NCI-H2081 (cell line): ENCODE measurements at places on chromosomes 6 and 20.

GRCh38 chr20:48310305-48310704 lies 517.5 kb downstream of the PREX1 start:
- no peak for DNase-seq

DNA sequence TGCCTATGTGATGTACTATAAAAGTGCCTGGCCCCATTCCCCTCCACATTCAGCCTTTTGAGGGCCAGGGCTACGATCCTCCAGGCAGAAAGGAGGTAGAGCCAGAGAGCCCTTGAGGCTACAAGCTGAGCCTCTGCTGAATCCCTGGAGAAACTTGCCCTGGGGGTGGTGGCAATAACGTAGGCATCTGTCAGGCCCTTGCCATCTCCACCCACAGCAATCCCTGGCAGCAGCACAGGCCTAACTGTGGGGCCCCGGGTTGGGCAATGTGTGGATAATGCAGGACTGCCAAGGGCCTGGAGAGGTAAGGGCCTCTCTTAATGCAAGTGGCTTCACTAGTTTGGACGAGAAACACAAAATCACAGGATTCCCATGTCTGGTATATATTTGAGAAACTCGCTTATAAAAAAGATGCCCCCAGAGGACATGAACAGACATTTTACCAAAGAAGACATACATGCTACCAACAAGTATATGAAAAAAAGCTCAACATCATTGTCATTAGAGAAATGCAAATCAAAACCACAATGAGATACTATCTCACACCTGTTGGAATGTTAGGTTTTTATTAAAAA lies 99.0 kb downstream of the QRSL1 start:
- DNase-seq: no peak

DNA sequence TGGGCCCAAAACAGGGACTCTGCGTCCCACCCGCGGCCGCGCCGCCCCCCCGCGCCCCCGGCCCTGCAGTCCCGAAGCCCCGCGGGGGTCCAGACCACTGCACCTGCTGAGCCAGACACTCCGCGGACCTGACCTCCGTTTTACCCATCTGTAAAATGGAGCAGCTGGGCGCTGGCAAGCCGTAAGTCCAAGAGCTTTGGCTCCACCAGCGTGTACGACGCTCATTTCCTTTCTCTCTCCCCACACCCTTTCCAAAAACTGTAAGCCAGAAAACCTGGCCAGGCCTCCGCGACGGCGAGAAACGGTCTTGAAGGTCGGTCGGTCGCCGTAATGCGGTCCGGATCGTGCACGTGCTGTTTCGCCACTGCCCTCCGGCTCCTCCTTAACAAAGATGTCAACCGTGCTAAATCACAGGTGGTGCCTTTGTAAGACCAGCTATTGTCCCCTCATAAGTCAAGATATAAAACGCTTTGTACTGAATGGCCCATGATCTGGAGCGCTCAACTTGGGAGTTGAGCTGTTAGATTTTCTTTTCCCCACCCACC lies 7.8 kb upstream of the NR2E1 start:
- no peak for DNase-seq

- no peak for DNase-seq
Observed at GRCh38 chr6:28090917-28091586, 10.7 kb downstream of the ZNF165 start.

- DNase-seq: no peak
Observed at GRCh38 chr20:14622796-14623195, 285.4 kb upstream of the FLRT3 start.

DNA sequence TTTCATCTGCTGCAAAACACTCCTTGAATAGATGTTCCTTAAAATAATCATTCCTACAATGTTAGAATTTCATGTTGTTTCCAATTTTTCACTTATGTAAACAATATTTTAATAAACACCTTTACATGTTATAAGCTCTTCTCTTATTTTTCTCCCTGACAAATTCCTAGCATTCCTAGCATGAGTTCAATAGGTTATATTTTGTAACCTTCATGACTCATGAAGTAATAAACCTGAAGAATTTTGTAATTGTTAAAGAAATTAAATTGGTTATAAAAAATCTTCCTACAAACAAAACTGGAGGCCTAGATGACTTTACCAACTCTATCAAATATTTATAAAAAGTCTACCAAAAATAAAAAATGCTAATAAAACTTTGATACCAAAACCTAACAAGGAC lies 66.3 kb downstream of the NT5E start:
- DNase-seq: no peak

GRCh38 chr6:44925100-44925739 lies 402.9 kb upstream of the RUNX2 start:
- peak; percentile 94 for DNase-seq

- no peak for DNase-seq
Observed at GRCh38 chr6:54598787-54599313, 247.7 kb upstream of the FAM83B start.

DNA sequence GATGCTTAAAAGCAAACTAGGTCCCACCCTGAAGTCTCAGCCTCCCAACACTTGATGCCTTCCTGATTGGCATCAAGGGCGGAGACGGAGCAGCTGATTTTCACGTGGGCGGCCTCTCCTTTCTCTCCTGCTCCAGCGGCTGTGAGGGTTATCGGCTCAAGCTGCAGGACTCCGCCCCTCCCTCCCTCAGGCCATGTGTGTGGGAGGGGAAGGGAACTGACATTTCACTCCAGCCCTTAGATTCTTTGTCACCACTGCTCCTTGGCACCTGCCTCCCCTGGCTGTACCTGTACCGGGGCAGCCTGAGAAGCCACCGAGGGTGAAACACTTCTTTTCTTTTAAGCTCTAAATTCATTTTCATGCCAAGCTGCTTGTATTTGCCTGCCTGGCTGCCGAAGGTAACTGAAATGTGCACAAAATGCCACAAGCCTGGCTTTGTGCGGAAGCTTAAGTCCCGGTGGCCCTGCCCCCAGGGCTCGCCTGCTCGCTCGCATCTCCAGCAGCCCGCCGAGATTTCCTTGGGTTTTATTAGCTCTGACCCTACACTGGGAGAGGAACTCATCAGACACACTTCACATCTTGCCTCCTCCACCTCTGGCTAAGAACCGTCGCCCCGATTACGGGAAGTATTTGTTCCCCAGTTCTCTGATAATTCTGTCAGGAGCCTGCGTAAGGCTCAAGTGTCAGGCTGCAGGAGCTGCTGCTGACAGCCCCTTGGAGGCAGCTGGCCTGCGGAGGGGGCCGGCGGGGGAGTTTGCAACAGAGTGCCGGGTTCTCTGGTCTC lies 9.6 kb upstream of the CPNE5 start:
- DNase-seq: no peak

GRCh38 chr6:78599526-78599925 lies 267.8 kb upstream of the IRAK1BP1 start:
- no peak for DNase-seq

GRCh38 chr20:18263723-18264122 lies 24.6 kb upstream of the ZNF133 start:
- DNase-seq: peak; percentile 52

DNA sequence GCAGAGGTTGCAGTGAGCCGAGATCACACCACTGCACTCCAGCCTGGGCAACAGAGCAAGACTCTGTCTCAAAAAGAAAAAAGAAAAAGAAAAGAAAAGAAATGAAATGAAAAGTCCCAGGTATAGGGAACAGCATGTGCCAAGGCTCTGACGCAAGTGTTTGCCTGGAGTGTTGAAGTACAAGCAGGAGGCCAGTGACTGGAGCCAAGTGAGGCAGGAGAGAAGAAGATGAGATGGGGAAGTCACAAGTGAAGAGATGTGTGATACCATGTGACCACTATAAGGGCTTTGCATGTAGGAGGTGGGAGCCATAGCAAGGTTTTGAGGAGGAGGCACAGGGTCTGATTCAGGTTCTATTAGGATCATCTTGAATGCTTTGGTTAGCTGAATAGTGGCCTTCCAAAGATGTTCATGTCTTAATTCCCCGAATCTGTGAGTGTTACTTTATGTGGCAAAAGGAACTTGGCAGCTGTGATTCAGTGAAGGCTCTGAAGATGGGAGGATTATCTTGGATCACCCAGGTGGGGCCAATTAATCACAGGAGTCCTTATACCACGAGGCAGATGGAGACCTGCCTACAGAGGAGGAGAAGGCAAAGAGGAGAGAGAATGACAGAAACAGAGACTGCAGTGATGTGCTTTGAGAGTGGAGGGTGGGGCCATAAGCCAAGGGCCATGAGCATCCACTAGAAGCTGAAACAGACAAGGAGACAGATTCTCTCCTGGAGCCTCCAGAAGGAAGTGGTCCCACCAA lies 91.1 kb upstream of the PTPN1 start:
- DNase-seq: no peak

- DNase-seq: no peak
Observed at GRCh38 chr20:48276021-48276342, 490.7 kb upstream of the SULF2 start.

DNA sequence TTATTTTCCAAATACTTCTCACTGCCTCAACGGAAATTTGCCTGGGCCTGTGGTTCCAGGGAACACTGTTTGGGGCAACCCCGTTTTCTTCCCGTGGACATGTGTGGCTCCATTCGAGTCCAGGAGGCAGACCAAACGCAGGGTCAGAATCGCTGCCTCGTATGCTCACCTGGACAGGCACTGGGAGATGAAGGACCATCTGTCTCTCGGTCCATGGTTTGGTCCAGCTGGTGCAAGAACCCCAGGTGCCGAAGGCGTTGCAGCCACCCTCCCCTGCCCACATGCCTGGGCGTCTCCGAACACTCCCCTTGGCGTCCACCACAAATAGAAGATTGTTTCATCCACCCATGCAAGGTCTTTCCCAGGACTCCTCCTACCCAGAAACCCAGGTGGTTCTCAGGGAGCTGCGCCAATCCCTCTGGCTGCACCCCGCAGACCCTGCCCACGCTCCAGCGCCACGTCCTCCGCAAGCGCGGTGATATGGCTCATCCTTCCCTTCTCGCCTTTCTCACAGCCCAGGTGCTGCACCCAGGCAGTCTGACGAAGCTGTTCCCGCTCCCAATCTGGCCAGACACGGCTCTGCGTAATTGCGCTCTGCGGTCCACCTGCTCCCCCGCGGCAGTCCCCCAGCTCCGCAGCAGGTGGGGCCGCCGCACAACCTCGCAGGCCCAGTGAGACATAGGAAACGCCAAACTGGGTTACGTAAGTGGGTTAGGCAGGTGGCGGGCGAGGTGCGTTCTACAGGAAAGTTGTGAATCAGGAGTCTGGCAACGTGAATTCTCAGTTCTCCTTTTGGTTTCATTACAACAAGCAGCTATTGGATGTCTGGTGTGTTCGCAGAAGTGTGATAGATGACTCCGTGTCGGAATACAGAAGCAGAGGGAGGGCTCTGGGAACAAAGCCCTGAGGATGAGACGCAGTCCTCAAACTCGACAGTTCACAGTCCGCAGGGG lies 146.2 kb upstream of the ECI2 start:
- DNase-seq: peak; percentile 72

DNA sequence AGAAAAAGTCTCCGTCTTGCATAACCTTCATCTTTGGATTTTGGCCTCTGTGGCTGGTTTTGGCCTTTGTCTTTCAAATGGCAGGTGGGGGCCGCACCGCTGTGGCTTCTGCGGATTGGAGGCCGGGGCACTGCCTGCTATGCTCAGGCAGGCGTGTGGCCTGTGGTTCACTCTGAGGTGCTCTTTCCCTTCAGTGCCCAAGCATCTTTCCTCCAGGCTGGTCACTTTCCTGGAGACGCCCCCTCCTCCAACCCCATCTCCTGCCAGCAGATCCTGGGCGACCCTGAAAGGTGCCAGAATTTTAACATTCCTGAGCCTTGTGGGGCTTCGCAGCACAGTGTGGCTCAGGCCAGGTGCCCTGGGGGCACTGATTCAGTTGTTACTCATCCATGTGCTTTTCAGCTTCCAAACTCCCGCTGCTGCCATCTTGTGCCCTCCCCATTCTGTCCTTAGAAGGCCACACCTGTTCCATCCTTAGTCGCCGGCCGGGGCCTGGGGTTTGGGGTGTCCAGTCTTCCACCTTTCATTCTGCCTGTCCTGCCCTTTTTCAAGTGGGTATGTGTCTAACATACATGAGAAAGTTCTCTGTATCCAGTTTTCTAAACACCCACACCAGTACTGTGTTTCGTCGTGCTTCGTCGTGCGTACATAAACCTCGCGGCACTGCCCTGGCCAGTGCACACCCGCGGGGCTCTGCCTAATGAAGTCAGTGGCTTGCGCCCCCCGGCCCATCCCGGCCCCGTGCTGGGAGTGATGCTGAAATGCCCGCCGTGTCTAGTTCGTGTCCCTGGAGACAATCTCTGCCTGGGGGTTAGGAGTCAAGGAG lies 12.1 kb downstream of the SS18L1 start:
- DNase-seq: no peak

- DNase-seq: no peak
Observed at GRCh38 chr20:47925593-47925992, 140.3 kb upstream of the SULF2 start.

DNA sequence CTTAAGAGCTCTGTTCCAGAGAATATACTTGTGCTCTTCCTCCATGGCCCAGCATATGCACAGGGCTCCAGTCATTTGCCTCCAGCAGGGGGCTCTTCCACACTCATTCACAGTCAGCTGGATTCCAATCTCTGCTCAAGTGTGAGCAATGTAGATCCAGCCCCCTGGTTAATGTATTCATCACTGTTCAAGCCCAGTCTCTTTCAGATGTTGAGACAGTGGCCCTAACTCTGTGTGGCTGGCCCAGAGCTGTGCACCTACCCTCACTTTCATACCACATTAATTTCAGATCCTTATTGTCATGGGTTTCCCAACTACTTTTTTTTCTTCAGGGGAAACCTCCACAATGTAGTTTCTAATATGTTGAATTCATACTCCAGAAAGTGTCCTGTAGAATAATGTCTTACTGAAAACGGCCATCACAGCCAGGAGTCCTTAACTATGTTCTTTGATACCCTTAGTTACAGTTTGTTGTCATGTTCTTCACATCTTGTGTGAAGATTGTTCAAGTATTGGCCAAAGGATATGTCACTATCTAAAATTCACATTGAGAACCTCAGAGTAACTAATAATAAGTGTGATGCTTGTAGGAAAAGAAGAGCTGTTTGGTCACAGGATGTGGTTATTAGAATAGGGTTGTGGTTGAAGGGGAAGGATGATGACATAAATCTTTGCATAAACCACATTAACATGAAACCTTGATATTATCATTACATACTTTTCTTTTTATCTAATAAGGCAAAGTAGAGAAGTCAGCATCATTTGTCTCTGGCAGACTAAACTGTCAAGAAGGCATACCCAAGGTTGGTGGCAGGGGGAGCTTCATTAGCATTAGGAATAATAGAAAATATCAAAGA lies 14.4 kb upstream of the HLA-DQA1 start:
- no peak for DNase-seq

DNA sequence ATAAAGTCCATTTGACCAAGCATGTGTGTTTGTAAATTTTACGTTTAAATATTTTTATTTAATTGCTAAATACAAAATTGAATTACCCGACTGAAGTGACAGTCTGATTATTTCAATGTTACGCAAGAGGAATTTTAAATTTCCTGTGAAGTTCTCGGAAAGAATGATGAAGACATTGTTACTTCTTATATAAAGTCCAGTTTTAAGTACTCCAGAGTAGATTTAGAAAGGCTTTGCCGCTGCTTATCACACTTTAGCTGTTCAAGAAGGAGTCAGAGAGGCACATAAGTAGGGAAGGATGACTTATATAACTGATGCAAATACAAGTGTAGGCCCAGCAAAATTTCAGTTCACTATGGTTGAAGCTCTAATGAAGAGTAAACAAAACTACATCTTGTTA lies 265.1 kb upstream of the CITED2 start:
- DNase-seq: no peak

GRCh38 chr6:147508042-147508865 lies at the start of gene SAMD5:
SAMD5 (plus strand) TSS chr6:147508690; CDS start chr6:147508929, 239 bp downstream.
- no peak for DNase-seq
